ENCODE measurements at places on chromosomes 5 and 9.

GRCh38 chr5:178078197-178079010, 34.9 kb upstream of the N4BP3 start:
- no peak for DNase-seq

GRCh38 chr9:127724012-127724411, 8.1 kb downstream of the TTC16 start:
- no peak for DNase-seq

- DNase-seq, result no peak
These were observed 211.0 kb downstream of the PCSK5 start for GRCh38 chr9:76101491-76101890.

GRCh38 chr5:58019614-58020013, 440.3 kb downstream of the PLK2 start:
- DNase-seq, result no peak

DNA sequence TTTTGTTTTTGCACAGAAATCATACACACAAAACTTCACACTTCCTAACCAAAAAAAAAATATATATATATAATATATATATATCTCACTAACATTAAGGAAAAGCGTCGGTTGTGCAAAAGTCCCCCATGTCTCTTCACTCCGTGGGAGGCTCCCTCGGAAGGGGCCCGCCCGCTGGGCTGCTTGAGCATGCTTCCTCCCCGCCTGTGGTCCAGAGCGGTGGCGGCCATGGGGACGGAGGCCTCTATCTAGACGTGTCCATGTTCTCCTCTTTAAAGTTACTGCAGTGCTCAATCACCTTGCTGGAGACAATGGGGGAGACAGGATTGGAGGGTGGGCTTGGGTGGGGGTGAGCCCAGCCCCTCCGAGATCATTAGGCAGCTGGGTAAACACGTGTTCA, 7.2 kb upstream of the ZDHHC12 start:
- DNase-seq, result no peak

GRCh38 chr5:112574536-112574935, 155.5 kb upstream of the EPB41L4A start:
- no peak for DNase-seq

- no peak for DNase-seq
These were observed 29.0 kb upstream of the FSD1L start for GRCh38 chr9:105418588-105419500.

DNA sequence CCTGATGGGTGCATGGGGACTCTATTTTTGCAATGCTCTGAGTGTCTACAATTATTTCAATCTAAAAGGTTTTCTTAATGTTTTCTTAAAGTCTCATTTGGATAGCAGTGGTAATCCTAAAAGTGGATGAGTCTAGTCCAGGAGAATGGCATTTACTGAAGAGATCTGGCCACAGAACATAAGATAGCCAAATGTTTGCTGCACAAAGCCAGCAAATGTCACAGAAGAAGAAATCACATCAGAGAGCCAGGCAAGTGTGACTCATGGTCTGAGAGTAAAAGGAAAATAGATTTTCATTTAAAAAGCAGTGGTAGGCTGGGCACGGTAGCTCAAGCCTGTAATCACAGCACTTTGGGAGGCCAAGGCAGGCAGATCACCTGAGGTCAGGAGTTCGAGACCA, 352.7 kb upstream of the GRAMD2B start:
- DNase-seq, result no peak
